Endothelial cell of umbilical vein (primary cell): ENCODE measurements at places on chromosomes 3 and 15.

GRCh38 chr3:141938011-141938500, 61.6 kb downstream of the ATP1B3 start:
- DNase-seq, result no peak

- DNase-seq, result no peak
Observed at GRCh38 chr15:80267658-80268057, 15.6 kb upstream of the CTXND1 start.

DNA sequence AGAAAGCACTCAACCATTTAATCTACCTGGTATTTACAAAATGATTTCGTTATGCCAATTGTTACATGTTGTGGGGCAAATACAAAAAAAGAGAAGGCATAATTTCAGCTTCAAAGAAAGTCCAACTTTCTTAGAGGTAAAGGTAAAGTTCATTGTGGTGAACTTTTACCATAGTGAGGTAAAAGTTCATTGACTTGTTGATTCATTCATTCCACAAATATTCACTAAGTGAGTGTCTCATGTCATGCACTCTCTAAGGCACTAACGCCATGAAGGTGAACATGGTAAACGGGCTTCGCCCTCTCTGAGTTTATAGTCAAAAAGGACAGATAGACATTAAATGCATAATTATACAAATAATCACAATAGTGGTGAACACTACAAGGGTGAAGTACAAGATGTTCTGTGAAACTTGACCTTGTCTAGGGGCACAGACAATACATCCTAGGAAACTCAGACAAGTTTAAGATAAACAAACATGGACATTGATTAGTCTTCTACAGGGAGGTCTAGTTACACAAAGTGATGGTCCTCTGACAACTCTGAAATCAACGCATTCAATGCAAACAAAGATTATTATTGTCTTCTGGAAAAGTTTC, 378.6 kb downstream of the MAGI1 start:
- DNase-seq, result no peak

DNA sequence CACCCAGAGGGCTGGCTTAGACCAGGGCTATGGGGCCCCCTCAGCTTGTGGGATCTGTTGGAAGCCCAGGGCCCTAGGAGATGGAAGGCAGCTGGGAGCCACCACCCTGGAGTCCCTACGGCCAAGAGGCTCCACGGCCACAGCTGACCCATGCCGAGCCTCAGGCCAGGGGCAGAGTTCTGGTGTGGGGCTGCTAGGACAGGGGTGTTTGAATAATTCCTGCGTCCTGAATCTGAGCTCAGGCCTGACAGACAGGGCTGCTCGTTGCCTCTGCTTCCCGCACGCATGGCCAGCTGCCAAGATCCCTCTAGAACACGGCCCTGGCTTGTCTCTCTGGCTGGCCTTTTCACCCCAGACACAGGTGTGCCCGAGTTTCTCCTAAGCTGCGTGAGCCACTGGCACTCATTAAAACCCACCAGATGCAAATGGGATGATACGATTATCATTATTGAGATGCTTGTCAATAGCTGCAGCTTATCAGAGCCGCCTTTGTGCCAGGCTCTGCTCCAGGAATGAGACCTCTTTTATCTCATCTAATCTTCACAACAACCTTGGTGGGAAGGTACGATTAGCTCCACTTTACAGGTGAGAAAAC, 70.2 kb downstream of the EFCAB12 start:
- DNase-seq, result no peak

GRCh38 chr3:56940976-56941375, 119.5 kb upstream of the SPATA12 start:
- DNase-seq, result no peak

- DNase-seq, result no peak
Observed at GRCh38 chr15:51318382-51319150, 19.8 kb downstream of the CYP19A1 start.

DNA sequence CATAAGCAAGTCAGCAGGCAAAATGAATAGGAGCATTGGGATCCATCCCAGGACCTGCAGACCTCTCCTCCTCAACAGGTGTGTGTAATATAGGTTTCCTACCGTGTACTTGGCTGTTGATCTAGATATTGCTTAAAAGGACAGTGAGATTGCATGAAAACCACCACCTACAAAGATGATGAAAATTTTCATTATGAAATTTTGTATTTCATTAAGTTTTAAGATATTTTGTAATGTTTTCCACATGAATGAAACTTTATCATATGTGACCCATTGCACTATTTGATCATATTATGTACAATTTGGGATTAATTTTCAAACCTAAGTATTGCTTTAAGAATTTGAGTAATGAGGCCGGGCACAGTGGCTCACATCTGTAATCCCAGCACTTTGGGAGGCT, 94.3 kb upstream of the TRPM1 start:
- DNase-seq, result no peak

- DNase-seq, result no peak
Observed at GRCh38 chr3:66353530-66353929, 132.7 kb downstream of the SLC25A26 start.

DNA sequence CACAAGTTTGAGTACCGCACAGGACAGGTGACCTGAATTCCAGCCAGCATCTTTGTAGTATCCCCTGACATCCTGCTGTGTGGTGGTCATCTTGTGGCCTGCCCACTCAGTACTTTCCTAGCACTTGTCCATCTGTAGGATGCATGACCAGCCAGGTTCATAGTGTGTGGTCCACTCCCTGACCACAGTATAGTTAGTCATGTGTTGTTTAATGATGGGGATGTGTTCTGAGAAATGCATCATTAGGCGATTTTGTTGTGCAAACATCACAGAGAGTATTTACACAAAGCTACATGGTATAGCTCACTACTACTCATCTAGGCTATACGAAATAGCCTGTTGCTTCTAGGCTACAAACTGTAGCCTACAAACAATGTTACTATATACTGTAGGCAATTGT, 16.9 kb upstream of the RBPMS2 start:
- DNase-seq, result no peak

- DNase-seq, result no peak
Observed at GRCh38 chr3:159857840-159858239, 130.8 kb upstream of the IL12A start.

DNA sequence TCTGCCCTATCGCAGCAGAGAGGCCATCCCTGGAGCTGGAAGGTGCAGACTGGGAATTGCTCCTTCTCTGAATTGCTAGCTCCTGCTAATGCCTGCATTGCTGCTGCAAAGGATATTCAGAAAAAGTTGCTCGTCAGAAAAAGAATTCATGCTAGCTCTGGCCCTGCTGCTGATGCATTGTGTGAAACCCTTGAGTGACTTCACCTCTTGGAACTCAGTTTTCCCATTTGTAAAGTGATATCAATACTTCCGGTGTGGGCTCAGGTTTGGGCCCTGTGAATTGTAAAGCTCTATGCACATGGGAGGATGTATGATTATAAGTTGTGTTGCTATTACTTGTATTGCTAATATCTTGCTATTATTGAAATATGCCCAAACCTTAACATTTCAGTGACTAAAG, 11.4 kb downstream of the SQOR start:
- DNase-seq, result no peak

DNA sequence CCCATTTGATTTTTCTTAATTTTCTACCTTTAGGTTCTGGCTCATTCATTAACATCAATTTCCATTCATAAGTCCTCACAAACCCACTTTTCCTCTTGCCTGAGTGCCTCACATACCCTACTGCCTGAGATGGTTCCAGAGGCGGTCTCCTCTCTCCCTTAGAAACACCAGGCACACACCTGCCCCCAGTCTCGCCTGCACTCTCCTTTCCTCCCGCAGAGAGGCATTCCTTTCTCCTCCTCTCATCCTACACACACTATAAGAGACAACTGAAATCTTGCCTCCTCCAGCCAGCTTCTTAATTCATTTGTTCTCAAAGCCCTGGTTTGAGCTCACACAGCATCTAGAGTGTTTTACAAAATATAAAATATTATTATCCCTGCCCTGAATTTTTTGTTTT, 27.5 kb downstream of the TF start:
- DNase-seq, result no peak

- no peak for DNase-seq
Observed at GRCh38 chr3:50003824-50004223, 63.9 kb downstream of the RBM6 start.

- DNase-seq, result no peak
Observed at GRCh38 chr3:158381262-158381868, 189.6 kb upstream of the MLF1 start.

DNA sequence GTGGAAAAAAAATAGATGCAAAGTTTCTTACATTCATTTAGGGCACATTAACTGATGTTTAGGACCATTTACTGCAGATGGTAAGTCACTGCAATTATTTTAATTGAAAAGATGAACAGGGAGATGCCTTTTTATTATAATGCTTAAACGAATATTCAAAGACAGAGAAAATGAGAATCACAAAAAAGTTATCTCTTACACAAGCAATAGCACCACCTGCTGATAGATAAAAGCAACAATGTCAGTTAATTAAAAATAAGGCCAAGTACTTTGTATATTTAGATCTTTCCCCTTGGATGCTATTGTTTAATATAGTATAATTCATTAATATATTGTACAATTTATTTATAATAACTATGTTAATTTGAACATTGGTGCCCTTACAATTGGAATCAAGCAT, 55.9 kb downstream of the IFT80 start:
- peak; percentile 23 for DNase-seq

DNA sequence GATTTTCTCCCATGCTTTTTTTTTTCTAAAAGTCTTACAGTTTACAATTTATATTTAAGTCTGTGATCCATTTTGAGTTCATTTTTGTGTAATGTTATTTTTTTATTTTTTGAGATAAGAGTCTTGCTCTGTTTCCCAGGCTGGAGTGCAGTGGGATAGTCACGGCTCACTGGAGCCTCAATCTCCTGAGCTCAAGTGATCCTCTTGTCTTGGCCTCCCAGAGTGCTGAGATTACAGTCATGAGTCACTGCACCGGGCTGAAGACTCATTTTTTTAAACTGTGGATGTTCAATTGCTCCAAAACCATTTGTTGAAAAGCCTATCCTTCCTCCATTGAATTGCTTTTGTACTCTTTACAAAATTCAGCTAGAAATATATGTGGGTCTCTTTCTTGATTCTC, 19.5 kb downstream of the LNP1 start:
- DNase-seq, result no peak

GRCh38 chr15:67878712-67879206, 38.9 kb upstream of the RNU6-1 start:
- DNase-seq, result no peak

- no peak for DNase-seq
Observed at GRCh38 chr3:149713730-149714654, 38.3 kb downstream of the COMMD2 start.

DNA sequence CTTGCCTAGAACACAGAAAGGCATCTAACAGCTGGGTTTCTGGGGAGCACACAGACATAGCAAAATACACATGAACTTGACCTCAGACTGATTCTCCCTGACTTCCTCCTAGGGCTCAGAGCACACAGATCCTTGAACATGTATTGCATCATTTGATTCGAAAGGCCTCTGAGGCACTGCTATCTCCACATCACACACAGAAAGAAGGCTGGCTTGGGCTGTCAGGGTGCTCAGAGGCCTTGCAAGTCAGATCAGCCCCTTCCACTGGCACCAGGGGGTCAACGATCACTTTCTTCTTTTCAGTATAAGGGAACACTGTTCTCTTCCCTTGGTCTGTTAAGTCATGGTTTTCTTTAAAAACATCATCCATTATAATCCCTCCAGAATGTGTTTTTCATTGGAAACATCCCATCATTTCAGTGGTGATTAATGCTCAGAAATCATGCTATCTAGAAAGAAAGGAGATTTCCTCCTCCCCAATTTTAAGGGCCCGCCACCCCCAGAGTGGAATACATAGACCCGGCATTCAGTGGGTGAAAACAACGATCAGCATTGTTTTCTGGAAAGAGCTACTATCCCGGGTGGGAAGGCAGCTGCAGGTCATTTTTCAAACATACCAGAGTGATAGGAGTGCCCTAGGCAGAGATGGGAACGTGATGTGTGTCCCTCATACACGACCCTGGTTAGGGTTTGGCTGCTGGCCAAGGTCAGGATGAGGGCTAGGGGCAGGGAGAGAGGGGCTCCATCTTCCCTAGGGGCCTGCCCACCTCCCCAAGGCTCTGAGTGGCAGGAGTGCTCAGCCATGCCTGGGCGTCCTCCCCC, 253.3 kb upstream of the LYSMD4 start:
- no peak for DNase-seq

GRCh38 chr3:173037840-173038483, 103.1 kb downstream of the SPATA16 start:
- peak; percentile 6 for DNase-seq

DNA sequence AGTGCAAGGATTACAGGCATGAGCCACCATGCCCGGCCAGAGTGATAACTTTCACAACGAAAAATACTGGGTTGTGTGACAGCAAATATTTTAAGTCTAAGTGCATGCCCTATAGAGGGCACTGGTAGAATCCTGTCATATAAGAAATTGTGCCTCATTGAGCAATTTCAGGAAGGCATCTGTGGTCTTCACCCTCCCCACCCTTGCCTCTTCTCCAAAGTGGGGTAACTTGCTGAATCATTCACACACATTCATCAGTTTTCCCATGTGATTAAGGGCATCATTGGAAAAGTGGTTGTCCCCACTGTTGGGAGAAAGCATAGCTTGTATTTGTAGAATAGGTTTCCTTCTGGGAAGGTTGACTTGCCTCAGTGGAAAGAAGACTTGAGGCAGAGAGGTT, 9.2 kb downstream of the MITF start:
- DNase-seq, result no peak

GRCh38 chr3:23288286-23288685, 85.2 kb downstream of the UBE2E2 start:
- peak; percentile 10 for DNase-seq

- no peak for DNase-seq
Observed at GRCh38 chr3:38047896-38048295, 8.9 kb downstream of the DLEC1 start.

GRCh38 chr3:127786353-127787070, 35.8 kb downstream of the MGLL start:
- DNase-seq, result no peak

- DNase-seq, result no peak
Observed at GRCh38 chr3:102353805-102354204, 81.0 kb upstream of the ZPLD1 start.

DNA sequence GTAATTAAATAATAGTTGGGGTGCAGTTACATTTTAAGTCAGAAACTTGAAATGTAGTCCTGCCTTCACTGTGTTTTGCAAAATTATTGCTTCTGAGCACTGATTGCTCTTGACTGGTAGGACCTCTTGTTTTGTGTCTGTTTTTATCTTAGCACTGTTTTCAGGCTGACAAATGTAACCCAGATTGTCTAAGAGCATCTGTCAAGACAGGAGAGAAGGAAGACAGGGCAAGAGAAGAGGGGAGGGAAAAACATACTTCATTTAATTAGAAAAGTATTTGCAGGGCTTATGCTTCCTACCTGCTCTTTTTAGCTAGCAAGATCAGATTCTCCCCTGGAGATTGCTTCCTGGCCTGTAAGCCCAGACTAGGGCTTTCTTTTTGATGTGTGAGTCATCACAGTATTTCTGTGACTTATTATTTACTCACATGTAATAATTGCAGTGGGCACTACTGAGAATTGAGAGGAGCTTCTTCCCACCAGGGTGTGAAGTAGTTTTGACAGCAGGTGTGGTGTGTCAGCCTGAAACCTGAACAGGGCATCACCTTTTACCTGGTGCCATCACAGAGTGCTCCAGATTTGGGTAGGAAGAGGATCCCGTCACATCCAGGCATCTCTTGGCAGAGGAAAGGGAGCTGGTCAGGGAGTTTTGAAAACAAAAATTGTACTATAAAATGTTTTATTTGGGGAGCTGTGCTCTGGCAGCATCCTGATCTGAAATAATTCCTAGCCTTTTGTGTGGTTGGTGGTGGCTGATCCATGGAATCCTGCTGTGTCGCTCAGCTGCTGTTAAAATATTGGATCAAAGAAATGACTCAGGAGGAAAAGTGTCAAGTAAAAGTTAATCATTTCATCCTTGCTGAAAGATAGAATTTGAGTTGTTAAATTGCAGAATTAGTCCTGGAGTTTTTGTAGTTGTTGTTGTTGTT, 98.2 kb downstream of the TMEM108 start:
- no peak for DNase-seq
